Stimulated activated CD8-positive, alpha-beta memory T cell treated with anti-CD3 and anti-CD28 coated beads, Interleukin-4, amount 100 ng/mL, for 48 hours (primary cell): ENCODE measurements at places on chromosomes 11 and 22.

- DNase-seq, result no peak
Measured at GRCh38 chr11:85809191-85809590, 1.8 kb downstream of the SYTL2 start.

DNA sequence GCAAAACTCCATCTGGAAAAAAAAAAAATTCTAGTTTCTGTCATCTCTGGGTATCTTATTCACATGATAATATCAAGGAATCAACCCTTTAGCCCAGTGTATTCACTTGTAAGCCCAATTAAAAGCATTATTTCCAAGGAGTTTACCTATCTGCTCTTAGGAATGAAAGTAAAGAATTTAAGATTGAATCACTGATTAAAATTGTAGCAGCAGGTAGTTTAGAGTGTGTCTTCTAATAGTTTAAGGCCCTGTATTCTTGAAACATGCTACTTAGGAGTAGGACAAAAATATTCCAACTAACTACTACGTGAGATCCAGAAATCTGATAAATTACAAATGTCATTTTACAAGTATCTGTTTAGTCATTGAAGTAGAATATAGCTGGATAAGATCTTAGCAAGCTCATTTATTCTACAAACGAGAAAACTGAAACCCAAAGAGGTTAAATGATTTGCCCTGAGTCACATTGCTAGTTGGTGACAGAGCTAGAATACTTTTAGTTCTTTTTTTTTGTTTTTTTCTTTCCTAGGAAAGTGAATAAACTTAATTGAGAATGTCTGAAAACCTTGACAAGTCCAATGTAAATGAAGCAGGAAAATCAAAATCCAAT, 4.0 kb downstream of the TCP11L1 start:
- DNase-seq, result no peak

GRCh38 chr11:9601037-9601875, 27.8 kb downstream of the WEE1 start:
- DNase-seq, result peak; percentile 78

- no peak for DNase-seq
Measured at GRCh38 chr22:19850763-19851109, 3.9 kb downstream of the GNB1L start.

- no peak for DNase-seq
Measured at GRCh38 chr11:131693756-131694155, 323.3 kb downstream of the NTM start.

DNA sequence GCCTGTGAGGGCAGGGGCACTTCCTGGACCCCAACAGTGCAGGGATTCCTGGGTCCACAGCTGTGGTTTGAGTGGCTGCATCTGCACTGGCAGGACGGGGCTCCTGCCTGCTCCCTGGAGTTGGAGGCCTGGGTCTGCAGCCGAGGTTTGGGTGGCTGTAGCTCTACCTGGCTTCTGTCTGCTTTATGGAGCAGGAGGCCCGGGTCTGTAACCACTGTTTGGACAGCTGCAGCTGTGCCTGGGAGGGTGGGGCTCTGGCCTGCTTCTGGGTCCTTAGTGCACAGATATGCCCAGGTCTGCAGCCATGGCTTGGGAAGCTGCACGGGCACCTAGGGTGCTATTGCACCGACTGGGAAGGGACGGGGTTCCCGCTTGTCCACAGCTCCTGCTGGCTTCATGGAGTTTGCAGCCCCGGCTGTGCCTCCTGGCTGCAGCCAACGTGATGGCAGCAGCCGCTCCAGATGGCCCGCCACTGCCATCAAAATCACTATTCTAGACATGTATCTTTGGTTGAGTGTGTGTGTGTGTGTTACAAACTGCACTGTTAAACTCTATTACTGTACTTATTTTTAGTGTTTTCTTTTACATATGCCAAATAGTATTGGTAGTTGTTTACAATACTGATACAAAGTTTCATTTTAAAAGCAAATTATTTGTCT, 412.3 kb upstream of the KIRREL3 start:
- DNase-seq, result no peak

DNA sequence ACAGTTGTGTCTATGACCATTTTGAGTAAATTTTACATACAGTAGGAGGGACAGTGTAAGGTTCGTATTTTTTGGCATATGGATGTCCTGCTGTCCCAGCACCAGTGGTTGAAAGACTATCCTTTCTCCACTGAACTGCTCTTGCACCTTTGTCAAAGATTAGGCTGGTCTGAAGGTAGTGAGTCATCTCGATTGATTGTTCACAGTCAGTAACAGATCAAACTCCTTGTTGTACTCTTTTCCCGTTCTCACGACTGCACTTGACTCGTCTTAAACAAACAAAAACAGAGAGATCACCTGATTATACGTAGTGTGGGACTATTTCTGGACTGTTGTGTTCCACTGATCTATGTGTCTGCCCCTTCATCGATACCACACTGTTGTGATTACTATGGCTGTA, 77.1 kb downstream of the DGCR2 start:
- DNase-seq, result no peak

DNA sequence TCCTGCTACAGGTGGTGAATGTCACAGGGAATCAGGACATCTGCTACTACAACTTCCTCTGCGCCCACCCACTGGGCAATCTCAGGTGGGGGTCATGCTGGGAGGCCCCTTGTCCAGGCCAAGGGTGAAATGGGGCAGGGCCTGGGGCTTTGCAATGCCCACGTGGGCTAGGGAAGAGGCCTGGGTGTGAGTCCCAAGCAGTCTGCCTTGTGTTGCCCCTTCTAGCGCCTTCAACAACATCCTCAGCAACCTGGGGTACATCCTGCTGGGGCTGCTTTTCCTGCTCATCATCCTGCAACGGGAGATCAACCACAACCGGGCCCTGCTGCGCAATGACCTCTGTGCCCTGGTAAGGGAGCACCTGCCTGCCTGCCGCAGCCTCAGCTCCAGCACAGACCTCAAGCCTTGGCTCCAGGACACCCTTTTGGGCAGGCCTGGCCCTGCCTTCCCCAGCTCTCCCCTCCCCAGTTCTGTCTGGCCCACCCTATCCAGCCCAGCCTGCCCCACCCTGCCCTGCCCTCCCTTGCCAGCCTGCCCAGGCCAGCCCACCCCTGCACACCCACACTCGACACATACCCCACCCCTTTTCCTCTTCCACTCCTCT, 9.1 kb upstream of the TAGLN start:
- no peak for DNase-seq

DNA sequence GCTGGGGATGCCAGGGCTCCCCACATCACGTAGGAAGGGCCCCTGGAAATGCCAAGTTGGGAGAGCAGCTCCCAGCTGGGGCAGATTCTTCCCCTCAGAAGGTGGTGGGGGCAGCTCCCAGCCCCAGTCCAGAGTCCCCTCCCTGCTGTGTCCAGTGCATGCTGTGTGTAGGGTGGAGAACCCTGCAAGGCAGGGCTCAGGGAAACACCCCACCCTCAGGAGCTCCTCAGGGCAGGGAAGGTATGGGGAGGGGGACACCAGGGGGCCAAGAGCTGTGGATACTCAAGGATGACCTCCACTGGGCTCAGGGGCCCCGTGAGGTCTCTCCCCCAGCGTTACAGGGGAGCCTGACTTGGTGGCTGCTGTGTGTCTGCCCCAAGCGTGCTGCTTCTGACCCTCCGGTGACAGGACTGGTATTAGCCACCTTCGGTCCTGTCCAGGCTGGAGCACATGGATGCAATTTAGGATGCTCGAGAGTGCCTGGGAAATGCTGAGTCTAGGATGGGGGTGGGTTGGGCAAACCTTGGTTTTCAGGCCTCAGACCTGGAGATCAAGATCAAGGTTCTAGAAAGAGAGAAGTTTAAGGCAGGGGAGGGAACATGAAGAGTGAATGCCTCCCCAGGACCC, 16.1 kb upstream of the CABP7 start:
- no peak for DNase-seq

- DNase-seq, result no peak
Measured at GRCh38 chr11:12377106-12377823, at the start of gene PARVA. Gene PARVA, plus strand, starts transcription at chr11:12377571. Its CDS starts 77 bp downstream, at chr11:12377648.

GRCh38 chr22:45752036-45752435, 80.4 kb downstream of the ATXN10 start:
- DNase-seq, result no peak

GRCh38 chr11:128983023-128983422, 40.4 kb upstream of the TP53AIP1 start:
- DNase-seq, result no peak

DNA sequence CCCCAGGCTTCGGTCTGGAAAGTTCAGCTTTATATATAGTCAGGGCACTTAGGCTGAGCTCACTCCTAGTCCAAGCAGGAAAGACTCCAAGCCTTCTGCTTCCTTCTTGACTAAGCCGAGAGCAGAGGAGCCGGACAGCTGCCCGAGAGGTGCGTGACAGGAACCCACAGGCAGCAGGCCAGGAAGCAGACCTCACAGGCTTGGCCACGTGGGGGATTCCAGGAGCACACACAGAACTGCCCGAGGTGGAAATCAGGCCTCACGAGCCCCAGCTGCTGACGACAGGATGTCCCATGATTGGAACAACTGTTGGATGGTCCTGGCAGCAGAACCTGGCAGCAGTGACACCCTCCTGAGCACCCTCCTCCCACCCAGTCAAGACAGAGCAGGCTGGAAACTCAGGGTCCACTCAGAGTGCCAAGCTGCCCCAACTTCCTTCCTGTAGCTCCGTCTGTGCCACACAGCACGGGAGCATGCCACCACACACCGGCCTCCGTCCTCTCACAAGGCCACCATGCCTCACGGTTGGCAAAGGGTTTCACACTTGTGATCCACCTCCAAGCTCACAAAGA, 5.4 kb downstream of the PLA2G6 start:
- no peak for DNase-seq

DNA sequence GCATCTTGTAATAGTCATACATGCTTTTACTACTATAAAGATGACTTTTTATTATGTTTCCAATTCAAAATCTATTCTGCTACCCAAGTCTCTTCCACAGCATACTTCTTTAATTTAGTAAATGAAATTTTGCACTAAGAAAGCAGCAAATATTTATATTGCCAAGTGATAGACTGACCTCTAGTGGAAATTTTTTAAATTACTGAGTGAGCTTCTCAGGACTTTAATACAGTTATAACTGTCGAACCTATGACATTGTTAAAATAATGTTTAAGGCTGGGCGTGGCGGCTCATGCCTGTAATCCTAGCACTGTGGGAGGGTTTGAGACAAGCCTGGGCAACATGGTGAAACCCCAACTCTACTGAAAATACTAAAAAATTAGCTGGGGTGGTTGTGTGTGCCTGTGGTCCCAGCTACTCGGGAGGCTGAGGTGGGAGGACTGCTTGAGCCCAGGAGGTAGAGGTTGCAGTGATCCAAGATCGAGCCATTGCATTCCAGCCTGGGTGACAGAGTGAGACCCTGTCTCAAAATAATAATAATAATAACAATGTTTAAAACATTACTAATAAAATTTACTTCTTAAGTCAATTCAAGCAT, 27.3 kb downstream of the STK33 start:
- DNase-seq, result no peak

DNA sequence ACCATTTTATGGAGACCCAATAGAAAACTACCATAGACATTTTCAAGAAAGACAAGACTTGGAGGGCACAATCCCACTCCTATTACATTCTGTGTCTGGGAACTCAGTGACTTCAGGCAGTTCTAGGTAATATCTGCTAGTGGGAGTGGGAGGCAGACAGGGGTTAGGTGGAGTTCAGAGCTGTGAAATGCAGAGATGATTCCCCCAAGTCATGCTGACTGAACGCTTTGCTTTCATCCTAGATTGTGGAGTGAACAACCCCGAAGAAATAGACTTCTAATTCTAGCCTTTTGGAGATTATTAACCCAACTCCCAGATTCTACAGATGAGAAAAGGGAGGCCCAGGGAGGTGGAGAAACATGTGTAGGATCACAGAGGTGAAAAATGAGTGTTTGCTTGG, 437.8 kb upstream of the CADM1 start:
- DNase-seq, result no peak

DNA sequence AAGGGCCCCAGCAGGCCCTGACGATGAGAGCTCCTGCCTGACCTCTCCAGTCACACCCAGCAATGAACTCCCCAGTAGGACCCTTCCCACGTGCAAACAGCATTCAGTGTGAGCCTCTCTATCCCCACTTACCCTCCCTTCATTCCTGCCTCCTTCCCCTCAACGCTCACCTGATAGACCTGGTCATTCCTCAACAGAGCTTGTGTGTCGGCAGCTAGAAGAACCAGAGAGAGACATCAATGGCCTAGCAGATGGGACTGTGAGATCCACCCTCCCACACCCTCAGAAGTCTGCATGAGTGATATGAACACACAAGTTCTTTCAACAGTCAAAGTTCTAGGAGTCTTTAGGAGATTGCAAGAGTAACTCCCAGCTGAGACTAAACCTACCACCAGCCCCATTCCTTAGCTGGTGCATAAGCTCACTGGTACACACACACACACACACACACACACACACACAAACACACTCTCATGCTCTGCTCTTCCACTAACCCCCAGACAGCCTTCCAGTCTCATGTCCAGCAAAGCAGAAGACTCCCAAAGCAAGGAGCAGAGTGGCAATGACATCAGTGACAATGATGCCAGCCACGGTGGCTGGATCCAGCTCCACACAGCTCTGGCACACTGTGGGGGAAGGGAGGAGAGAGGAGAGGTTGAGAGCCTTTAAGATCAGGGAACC, 3.1 kb downstream of the CD3D start:
- DNase-seq, result no peak

DNA sequence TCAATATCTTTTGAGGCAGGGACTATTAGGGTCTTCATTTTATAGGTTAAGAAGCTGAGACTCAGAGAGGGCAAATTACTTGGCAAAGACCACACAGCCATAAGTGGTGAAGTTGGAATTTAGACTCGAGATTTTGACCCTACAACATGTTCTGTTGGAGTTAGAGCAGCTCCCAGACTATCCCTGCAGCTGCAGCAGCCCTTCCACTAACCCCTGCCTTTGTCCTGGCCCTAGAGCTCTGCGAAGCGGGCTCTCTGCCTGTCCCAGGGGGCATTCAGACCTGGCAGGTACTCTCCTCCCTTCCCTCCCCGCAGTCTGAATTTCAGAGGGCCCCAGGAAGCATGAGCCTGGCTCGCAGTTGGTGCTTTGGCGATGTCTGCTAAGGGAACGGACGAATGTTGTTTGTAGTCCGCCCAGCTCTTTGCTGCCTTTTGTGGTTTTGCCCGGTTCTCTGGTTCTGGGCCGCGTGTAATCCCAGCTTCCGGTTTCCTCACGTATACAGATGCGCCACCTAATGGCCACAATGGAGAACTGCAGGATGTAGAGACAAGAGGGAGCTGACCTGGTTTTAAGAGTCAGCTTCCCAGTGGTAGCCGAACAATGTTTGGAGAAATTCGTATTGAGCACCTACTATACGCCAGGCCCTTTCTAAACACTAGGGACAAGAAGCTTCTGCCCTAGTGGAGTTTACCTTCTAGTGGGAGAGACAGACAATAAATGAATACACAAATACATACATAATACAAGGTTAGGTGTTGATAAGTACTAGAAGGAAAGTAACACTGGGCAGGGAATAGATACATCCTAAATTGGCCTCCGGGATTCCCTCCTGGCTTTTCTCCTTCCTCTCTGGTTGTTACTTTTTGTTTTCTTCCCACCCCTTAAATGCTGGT, 125.2 kb downstream of the ST3GAL4 start:
- DNase-seq, result peak; percentile 76
